ENCODE measurements at places on chromosomes 4 and X.

DNA sequence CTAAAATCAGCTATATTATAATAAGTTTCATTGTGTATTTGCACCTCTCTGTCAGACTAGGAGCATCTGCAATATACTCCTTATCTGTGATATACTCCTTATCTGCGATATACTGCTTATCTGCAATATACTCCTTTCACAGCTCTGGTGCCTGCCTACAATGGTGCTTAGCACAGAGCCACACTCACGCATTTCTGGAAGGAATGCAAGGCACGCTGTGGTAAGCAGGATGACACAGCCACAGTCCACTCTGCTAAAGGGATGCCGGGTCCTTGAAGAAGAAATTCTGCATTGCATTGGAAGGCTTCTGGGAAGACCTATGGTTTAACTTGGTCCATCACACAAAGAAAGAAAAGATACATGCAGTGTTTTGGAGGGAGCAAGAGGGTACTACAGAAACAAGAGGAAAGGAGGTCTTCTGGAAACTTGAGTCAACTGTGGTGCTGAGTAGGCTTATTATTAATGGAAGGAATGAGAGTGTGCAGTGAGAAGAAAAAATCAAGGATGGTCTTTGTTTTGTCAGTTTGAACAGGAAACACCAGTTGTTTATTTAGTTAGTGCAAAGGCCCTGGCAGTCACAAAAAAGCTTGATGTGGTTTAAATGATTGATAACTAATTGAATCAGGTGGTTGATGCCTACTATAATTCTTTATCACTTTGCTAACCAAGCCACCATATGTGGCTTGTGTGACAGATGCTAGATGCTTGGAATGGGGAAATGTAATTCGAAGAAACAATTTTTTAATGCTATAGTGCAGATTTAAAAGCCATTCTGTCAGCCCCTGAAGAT lies 342.3 kb downstream of the GRXCR1 start:
- peak; percentile 25 for DNase-seq

DNA sequence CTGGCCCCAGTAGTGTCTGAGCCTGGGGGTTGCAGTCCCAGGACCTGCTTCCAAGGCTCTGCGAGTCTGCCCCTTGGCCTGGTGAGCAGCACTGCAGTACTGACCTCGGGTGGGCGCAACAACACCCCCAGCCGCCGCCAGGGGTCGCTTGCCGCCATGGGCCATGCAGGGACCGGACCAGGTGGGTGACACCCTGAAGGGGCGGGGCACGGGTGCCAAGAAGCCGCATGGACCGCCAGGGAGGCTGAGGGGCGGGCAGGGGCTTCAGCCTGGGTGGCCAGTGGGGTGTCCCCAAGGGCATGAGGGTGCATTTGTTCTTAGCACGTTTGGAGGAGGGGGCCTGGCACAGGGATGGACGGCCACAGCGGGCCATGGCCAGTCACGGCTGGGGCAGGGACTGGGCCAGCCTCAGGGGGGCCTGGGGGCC lies 25.0 kb downstream of the TACC3 start:
- peak; percentile 53 for DNase-seq

DNA sequence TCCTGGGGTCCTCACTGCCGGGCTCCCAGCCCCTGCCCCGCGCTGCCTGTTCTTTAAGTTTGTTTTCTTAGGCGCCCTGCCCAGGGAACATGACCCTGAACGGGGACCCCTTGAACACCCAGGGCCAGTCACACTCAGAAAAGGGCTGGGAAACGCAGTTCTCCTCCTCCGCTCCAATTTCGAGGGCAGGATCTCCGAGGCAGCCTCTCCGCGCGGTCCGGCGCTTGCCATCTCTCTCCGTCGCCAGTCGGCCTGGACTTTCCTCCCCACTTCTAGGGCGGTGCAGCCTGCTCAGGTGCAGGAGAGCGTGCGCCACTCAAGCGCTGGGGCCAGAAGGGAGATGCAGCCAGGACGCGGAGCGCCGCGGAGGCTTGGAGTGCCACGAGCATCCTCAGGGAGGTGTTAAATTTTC lies 9.9 kb downstream of the PRDM8 start:
- DNase-seq, result no peak

DNA sequence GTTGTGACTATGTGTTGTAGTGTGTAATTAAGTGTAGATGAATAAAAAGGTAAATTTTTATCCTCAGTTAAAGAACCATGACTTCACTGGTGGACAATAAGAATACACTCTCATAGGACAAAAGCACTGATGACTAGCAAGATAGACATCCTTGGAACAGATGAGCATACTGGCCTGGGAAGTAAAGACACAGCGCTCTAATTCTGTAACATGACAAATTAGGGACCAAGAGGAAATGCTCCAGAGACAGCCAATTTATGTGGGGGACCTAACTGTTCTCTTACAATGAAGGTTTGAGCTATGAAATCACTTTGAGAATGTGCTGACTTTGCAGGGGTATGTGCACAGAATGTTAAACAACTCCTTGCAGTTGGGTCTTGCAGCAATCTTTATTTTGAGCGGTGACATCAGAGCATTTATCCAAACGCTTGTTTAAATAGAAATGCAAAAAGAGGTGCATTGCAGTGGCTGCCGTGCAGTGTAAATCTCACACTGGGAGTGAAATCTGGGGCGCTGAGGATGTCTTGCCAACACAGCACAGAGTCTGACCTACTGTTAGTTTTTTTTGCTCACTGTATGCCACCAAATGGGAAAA lies 109.3 kb downstream of the MAGEC2 start:
- no peak for DNase-seq

DNA sequence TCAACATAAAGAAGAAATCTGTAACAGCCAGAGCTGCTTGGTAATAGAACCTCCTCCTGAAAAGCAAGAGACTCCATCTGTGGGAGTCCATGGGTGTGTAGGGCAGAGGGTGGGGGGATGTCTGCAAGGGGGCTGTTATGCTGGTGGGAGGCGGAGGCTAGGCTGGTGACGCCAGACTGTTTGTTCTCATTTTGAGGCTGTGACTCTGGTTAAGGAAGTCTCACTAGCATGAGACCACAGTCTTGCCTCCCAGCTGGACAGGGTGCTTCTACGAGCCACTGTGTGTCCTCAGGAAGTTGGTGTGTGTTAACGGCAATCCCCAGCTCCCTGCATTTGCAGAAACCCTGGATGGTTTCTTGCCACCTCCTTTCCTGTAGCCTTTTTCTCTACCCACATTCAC lies 79.8 kb downstream of the NSUN7 start:
- no peak for DNase-seq

GRCh38 chr4:160299608-160300007 lies 1196.7 kb downstream of the RAPGEF2 start:
- DNase-seq, result no peak

DNA sequence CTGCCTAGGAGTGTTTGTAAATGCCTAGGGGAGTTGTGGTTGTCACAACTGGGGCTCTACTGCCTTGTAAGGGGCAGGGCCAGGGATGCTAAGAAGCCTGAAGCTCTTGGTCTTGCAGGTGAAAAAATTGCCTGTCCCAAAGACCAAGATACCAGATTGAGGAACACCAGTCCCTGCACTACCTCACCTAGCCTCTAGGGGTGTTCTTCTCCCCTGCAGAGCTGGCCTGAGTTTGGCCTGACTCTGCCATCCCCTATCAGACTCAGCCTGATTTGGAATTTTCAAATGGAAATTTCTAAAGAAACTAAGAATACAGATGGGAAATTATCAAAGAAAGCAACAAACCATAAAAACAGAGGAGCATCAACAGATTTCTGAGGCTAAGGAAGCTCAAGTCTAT lies 90.4 kb downstream of the ZC4H2 start:
- no peak for DNase-seq

- no peak for DNase-seq
Measured at GRCh38 chr4:159137176-159137575, 34.3 kb downstream of the RAPGEF2 start.

DNA sequence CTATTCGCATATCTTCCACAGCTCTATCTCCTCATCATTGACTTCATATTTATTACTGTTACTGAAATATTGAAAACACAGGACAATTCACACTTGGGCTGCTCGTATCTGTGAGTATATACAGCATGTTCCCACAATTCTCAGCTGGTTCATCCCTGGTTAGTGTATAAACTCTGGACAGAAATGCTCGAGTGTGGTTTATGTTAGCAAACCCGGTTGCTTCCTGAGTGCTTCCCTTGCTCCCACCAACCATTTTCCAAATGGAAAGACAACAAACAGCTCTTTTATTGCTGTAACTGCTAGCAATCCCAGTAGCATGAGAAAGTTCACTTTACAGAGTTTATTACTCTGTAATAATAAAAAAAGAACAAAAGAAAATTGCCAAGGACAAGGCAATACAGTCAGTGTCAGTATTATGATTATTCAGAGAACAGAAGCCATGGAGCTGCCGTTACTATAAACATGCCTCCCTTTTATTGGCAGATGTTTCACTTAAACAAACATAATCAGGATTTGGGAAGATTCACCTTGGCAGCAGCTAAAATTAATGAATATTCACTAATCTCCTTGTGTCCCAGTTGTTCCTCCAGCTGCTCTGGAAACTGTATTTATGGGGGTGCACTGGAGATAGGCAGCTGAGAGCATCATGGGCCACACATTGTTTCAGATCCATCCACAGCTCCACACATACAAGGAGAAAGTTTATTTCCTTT lies 134.1 kb upstream of the GUCY1A1 start:
- DNase-seq, result no peak

DNA sequence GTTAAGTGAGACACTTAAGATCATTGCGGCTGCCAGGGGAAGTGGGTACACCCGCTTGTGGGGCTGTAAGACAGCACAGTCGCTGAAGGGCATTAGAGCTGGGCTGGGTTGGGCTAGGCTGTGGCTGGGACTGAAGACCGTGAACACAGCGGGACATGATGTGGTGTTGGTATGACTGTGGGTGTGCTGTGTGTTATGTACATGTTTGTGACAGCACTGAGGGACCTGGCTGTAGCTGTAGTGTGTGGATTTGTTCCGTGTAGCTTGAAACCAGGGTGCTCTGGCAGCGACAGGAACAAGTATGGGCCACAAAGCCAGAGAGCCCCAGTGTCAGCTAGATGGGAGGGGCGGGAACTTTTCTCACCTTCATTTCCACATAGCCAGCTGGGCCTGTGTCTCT lies 82.1 kb downstream of the NHSL2 start:
- DNase-seq, result no peak

- DNase-seq, result peak; percentile 95
Measured at GRCh38 chr4:7890635-7891393, 48.8 kb downstream of the AFAP1 start.

DNA sequence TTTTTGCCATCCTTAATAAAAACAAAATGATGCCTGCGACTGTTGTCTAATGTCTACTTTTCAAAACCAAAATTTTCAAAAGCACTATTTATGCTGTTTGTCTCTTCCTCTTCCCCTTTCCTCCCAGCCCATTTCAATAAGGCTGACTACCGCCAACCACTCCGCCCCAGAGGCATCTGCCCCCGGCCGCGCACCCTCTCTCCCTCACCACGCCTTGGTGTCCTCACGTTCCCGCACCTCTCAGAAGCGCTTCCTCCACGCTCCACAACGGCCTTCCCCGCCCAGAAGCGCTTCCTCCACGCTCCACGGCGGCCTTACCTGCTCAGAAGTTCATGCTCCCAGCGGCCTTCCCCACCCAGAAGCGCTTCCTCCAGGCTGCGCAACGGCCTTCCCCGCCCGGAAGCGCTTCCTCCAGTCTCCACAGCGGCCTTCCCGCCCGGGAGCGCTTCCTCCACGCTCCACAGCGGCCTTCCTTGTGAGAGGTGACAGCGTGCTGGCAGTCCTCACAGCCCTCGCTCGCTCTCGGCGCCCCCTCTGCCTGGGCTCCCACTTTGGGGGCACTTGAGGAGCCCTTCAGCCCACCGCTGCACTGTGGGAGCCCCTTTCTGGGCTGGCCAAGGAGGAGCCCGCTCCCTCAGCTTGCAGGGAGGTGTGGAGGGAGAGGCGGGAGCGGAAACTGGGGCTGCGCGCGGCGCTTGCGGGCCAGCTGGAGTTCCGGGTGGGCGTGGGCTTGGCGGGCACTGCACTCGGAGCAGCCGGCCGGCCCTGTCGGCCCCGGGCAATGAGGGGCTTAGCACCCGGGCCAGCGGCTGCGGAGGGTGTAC lies 490.4 kb upstream of the ZFP42 start:
- DNase-seq, result no peak

DNA sequence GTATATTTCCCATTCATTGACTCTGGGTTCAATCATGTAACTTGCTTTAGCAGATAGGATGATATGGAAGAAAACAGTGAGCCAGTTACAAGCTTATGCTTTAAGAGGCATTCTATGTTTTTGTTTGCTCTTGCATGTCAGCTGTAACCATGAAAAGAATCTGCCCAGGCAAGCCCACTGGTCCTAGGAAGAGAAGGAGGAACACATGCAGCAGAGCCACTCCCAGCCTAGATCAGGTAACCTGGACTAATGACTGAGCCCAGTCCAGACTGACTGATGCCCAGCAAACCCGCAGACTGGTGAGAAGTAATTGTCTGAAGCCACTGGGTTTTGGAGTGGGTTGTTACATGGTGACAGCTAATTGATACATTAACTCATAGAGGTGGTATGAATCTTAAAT lies 167.9 kb downstream of the COL4A6 start:
- no peak for DNase-seq

- no peak for DNase-seq
Measured at GRCh38 chr4:133808151-133808550, 393.4 kb downstream of the PABPC4L start.

DNA sequence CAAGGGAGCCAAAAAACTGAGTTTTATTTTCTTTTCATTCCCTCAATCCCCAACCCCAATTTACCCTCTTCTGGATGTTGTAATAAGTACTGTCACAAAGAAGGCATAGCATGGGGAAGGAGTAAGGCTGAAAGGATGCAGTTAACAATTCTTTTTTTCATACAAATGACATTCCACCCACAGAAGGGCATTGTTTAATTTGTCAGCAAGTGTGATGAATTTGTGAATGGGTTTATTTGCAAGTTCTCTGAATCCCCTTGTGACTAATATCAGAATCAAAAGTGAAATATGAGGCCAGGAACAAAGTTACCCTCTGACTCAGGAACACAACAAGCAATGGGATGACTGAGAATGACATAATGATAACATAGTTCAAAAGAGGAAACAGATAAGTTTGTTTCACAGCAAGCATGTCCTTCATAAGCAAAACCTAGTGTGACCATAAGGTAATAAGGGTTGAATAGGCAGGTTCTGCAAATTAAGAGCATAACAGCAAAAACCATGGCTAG lies 2.1 kb downstream of the GEMIN8 start:
- peak; percentile 57 for DNase-seq

DNA sequence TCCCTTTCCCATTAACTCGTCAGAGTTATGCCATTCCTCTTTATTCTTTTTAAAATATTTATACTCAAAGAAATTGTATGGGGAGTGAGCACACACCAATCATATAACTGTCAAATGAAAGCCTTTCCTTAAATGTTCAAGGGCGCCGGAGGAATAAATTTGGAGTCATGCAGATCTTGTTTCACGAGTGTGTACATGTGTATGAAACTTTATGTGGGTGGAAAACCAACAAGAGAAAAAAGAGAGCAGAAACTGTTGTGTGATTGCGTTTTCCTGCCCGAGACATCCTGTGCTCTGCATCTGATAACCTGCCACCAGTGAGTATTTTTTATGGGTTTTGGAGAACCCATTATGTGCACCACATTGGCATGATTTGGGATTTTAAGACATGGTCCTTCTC lies 88.3 kb downstream of the FHDC1 start:
- no peak for DNase-seq

- DNase-seq, result peak; percentile 44
Measured at GRCh38 chr4:99033956-99034355, 38.4 kb downstream of the METAP1 start.

- DNase-seq, result no peak
Measured at GRCh38 chr4:154534296-154534695, 15.9 kb downstream of the PLRG1 start.
